Activated T-cell treated with anti-CD3 and anti-CD28 coated beads for 48 hours (primary cell): ENCODE measurements at places on chromosomes 16 and 17.
A peak's percentile ranks its signal among the peaks of the same experiment; 100 is the strongest.

GRCh38 chr16:74450236-74450635, 29.0 kb upstream of the CLEC18B start:
- DNase-seq, result no peak

DNA sequence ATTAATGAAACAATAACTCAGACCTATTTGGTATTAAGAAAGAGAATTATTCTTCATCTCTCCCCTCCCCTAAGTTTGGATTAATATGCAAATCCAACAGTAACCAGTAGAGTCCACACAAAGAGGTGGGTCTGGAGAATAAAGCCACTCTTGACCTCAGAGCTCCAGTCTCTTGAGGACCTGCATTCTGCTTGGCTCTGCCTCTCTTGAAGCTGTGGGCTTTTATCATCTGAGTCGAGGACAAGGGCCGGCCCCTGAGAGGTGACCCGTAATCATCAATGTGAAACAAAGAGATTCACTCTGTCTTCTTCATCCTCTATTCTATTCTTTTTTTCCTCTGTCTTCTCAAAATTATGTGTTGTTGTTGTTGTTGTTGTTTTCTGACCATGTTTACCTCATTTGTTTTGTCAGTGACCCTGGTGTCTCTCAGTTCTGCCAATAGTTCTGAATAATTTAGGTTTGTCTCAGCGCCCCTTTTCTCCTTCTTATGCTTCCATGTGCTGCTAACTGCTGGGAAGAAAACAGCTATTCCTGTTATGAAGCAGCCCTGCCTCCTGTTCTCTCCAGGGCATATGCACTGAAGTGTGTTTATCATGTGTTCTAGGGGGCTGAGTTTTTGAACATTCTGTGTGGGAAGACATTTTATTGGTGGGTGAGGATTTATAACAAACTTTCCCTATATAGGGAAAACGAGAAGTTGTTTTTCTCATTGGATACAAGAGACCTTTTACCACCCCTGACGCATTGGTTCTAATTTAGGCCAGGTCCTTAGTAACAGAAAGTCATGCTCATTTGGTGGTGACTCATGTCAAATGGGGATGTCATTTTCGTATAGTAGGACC, 135.8 kb downstream of the TRIM37 start:
- DNase-seq, result no peak

DNA sequence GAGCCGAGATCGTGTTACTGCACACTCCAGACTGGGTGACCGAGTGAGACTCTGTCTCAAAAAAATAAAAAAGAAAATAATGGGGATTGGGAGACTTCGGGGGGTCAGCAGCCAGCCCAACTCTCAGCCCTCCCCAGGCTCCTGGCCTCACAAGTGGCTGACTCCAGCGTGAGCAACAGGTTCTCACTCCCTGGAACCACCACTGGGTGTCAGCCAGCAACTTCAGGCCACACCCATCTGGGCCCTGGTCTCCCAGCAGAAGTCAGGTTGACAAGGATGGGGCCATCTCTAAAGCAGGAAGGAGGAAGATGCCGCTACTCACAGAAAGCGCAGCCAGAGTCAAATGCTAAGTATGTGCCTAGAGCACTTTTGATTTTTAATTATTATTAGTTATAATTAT, 139.4 kb downstream of the C16orf78 start:
- no peak for DNase-seq

DNA sequence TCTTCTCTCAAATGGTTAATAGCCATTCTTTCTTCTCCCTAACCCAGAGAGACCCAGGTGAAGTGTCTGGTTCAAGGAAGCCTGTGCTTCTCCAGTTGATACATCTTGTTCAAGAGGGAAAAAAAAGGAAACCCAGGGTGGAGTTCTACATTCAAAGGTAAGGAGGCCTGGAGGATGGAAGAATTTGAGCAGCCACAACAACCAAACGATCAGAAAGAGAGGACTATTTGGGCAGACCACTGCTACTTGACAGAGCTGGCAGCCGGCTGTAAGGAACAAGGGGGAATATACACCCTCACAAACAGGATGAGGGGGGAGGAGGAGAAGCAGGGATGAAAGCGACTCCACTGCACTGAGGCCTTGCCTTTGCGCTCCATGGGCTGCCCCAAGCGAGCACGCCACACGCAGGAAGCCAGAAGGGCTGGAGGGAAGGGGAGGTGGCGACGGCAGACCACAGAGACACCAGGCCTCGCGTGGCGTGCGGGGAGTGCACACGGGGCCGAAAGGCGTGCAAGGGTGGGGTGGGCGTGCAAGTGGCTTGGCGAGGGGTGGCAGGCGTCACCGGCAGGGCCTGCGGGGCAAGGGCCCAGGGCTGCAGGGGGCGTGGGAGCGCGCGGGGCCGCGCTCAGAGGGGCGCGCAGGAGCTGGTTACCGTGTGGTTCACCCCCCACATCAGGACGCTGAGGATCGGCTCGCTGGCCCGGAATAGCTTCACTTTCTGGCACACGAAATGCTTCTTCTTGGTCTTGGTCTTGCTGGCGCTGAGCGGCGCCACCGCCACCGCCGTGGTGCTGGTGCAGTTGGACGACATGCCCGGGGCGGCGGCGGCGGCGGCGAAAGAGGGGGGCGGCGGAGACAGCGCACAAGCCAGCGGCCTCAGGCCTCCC, 499 bp downstream of the PIP4K2B start:
- DNase-seq, result peak; percentile 43

DNA sequence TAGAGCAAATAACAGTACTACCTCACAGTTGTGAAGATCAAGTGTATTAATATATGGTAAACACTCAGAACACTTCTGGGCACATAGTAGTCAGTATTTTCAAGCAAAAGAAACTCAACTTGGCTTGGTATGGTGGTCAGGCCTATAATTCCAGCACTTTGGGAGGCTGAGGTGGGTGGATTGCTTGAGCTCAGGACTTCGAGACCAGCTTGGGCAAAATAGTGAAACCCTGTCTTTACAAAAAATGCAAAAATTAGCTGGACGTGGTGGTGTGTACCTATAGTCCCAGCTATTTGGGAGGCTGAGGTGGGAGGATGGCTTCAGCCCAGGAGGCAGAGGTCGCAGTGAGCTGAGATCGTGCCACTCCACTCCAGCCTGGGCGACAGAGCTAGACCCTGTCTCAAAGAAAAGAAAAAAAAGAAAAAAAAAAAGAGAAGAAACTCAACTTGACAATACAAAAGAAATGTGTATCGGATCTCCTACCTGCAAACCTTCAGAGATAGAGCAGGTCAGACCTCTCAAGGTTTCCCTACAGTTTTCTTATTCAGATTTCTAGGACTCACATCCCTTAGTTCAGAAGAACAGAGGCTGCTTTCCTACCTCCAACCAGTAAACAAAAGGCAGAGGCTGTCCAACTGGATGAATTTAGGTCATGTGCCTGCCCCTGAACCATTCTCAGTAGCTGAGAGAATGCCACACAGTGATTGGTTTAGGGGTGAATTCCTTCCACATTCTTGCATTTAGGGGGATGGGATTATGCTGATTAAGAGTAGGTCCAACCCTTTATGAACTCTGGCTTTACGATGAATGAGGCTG, 1.7 kb upstream of the KPNA2 start:
- no peak for DNase-seq

DNA sequence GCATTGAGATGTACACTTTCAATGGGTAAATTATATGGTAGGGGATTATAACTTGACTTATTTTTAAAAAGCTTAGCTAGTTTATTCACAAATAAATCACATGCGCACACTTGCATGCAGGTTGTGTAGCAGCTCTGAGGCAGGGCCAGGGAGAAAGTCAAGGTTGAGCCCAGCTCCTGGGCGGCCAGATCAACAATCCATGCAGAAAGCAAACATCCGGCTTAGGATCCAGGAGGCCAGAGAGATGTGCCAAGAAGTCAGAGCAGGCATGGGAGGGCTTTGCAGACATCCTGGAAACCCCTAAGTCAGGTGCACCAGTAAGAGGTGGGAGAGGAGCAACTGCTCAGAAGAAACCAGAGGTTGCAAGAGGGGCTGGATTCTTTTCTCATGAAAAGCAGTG, 186.5 kb downstream of the AXIN2 start:
- no peak for DNase-seq

DNA sequence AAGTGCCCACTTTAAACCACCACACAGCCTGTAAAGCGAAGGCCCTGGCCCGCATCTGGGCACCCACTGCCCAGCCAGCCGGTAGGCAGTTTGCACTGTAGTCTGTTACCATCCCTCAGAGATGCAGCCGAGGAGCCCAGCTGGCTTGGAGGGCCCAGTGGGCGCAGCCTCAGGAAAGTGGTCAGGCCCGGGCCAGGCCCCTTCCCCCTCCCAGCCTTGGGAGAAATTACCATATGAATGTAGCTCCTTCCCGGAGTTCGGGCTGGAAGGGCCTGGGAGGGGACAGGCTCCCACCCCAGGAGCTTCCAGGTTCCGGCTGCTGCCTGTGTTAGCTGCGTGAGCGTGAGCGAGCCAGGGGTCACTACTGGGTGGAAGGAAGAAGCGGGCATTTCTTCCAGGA, 325.4 kb downstream of the SEC14L1 start:
- no peak for DNase-seq

DNA sequence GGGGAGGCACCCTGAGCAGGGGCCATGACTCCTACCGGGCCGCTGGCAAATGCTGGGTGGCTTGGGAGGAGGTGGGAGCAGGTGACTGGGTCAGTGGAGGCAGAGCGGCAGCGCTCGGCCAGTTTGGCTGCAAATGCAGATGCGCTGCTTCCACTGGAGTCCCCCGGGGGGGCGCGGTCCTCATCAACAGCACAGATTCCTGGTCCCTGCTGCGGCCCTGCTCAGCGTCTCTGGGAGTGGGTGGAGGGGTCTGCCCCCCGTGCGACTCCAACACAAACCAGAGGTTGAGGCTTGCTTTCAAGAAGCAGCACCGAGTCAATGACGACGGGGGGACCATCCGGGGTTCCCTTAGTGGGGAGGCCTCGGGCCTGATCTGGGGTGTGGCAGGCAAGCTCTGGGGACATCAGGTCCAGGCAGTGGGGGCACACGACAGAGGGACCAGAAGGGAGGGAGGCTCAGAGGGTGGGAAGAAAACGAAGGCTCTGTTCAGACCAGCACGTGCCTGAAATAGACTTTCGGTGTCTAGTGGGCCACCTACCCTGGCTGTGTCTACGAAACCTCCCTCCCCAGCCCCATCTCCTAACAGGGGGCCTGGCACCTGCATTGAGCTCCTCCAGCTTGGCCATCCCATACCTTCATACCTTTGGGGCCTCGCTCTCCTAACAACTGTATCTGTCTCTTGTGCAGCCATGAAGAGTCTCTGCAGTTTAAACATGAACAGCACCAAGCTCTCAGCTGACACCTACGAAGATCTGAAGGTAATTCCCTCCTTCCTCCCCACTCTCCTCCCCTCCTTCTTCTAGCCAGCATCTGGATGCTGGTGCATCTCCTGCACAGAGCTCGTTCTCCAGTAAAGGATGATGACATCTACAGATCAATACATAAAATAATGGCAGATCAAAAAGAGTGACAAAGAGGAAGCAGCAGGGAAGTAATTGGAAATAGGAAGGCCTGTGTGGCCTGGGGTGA, 72.5 kb upstream of the PLCG2 start:
- DNase-seq, result no peak

DNA sequence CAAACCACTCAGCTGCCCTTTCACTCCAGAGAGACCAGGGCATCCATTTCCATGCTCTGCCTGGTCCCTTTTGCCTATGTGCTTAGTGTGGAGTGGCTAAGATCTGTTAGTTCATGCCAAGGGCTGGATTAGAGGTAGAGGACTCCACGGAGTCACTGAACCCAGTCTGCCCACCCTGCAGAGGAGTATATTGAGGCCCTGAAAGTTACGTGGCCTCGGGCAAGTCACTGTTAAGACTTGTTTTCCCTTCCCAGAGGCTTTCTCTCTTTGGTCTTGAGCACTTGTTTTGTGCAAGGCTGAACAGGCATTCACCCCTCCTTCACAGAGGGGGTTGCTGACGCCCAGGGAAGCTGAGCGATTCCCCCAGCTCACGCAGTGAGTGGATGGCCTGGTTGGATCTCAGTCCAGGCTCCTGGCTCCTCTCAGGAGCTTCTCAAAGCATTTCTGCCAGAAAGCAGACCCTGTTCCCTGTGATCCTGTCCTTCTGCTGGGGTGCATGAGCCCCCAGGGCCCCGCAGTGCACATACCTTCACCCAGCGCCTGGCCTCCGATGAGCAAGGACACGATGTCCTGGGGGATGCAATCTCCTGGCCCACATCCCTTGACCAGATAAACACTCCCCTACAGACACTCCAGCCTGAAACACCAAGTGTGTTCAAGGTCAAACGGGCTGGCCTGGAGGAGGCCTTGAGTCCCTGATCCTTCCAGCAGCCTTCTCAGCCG, 153.4 kb upstream of the GSE1 start:
- no peak for DNase-seq

DNA sequence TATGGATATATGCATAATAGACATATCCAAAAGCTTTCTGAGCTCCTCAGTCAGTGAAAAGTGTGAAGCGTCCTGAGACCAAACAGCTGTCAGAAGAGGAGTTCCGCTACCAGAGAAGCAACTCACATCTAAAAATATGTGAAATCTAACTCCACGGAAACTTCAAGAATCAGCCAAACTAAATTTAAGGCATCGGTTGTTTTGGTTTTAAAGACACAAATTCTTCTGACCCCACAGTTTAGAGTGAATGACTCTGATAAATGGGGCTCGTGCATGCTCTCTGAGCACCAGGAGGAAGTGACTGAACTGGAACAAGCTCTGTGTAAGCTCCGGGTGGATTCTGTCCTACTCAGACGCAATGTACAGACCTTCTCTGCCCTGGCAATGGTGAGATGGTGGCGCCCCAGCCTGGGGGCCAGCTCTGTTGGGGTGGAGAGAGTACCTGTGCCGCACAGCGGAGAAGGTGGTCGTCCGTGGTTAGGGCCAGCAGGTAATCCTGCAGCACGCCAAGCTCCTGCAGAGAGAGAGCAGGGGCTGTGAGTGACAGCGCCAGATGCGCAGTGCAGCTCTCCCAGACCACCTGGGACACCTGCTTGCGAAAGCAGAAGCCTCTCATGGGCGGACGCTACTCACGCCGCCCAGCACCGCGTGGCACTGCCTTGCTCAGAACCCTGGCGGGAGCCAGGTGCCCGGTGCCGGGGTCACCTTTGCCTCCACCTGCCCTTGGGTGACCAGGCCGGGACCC, 44.4 kb upstream of the ATP2A3 start:
- DNase-seq, result no peak

DNA sequence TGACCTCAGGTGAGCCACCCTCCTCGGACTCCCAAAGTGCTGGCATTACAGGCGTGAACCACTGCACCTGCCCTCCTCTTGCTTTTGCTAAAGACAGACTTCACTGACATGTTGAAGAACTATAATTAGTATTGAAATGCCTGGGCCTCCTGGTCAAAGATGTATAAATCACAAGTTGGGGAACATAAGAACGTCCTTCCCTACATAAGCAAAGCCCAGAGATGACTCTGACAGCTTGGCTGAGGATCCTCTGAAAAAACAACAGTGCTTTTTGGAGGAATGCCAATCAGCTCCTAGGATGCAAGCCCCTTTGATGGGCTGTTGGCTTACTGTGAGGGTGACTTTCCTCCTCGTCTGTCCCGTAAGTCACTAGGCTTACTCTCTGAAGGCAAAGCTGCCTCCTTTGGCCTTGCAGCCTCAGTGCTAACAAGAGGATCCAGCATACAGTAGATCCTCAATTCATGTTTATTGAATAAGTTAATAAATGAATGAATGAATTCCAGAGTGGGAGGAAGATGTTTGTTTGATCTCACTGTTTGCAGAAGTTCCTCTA, 6.3 kb downstream of the APOH start:
- DNase-seq, result no peak
